ENCODE measurements at places on chromosomes 4 and X.

DNA sequence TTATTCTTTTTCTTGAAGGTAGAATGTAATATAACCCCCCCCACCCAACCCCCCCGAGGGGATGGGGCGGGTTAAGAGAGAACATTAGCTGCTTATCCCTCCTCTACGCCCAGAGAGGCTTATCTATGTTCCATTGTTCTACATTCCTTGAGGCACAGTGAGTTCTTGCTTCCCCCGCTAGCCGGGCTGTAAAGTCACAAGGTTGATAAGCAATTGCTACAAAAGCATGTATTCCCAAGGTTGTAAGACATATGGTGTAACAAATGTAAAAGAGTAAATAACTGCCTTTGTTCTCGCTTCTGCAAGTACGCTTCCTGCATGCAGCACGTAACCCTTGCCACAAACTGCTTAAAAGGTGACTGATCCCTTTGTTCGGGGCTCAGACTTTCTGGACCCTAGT is 8.2 kb downstream of the DCAF8L2 start:
- no peak for DNase-seq

GRCh38 chr4:1800805-1801204 is 7.7 kb downstream of the FGFR3 start:
- no peak for DNase-seq

DNA sequence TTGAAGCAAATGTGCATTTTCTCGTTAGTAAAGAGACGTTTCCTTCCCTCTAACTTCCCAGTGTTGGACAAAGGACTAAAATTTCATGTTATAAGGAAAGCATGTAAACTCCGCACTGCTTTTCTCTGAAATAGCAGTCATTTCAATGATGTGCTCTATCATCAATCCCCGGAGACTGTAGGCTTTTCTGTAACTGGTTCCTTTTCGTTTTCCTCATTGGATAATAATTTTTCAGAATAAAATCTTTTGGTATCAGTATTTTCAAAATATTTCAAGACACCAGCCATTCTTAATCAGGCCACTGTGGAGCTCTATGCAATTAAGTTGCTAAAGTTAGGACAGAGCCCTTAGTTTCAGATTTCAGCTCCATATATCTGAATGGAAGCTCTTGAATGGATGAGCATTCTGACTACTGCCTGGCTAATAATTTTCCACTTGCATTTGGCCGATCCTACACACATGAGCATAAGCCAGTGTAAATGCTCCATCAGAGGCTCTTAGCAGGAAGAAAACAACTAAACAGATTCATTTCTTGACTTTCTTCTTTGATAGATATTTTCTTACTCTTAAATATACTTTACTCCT is 157.7 kb downstream of the CHIC2 start:
- no peak for DNase-seq

DNA sequence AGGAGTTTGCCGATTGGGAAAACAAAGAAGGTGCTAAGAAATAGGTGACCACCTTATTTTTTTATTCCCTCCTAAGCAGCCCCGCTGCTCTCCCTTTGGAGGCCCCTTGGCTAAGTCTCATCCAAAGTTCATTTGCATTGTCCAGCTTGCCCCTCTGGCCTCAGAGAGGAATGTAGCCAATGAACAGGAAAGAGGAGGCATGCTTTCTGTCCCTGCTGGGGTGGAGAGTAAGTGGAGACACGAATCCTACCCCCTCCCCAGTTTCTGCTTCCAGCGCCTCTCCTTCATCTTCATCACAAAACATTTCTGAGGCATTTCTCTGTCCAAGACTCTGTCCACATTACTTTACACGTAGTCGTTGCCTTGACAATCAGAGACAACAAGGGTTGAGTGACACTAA is 38.7 kb downstream of the NLGN3 start:
- DNase-seq = no peak

- DNase-seq = no peak
Observed at GRCh38 chrX:27656581-27656980, 66.4 kb downstream of the DCAF8L2 start.

DNA sequence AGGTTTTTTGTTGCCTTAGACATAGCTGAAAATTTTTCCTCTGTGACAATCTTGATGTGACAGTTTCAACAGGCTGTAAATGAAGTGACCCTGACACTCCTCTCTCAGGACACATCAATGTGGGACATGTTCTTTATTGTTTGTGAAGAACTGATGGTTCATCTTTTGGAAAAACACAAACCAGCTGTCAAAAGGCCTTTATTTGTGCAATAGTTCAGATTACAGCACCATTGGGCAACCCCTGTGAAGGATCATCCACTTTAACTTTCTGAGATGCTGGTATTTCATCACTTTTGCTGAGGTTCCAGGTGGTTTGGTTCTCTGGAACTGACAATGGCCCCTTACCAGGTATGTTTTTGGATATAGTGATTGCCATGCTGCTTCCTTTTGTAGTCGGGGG is 40.3 kb downstream of the OSTC start:
- DNase-seq = no peak

GRCh38 chrX:49610718-49611310 is 12.0 kb downstream of the GAGE1 start:
- DNase-seq = no peak

DNA sequence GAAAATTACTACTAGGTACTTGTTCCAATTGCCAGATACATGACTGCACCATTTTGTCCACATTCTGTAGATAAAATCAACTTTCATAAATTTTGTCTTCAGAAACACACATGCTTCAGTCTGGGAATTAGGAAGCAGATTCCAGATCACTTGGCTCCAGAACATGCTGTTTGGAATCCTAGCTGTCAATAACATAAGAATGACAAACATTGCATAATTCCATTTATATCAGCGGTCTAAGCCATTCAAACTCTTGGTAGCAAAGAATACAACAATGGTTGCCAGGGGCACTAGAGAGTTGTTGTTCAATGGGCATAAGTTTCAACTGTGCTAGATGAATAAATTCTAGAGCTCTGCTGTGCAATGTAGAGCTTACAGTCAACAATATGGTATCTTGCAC is 1112.1 kb upstream of the AGA start:
- no peak for DNase-seq

GRCh38 chr4:872241-872981 is 46.5 kb upstream of the CPLX1 start:
- no peak for DNase-seq

All from activated CD8-positive, alpha-beta memory T cell treated with anti-CD3 and anti-CD28 coated beads for 1 hour (primary cell).